ENCODE measurements at places on chromosomes 11 and 22. TPM values are rescaled to one million over a fixed set of nuclear protein-coding genes. Genes with fewer than 3 reads are reported as not detected.

LRRC74B gene
- total RNA-seq = not detected

GRCh38 chr11:71232364-71232763 lies 20.0 kb downstream of the SHANK2 start:
- DNase-seq = no peak

- DNase-seq = peak; percentile 88
Measured at GRCh38 chr22:24091551-24092420, 80.7 kb downstream of the CABIN1 start.

GRCh38 chr11:71971680-71972079 lies 27.0 kb upstream of the IL18BP start:
- no peak for DNase-seq

DNA sequence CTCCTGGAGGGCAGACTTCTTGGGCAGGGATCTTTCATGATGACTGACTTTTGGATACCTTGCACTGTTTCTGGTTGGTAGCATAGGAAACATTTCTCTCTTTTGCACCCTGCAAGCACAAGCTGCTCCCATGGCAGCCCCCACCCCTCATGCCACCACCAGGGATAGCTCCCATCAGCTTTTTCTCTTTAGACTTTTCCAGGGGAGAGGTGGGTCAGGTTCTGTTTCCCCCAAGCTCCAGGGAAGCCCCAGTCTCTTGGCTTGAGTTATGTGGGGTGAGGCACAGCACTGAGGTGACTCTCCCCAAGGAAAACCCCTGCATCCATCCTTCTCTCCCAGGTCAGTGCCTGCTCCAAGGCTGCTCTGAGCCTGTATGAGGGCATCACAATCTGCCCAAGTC lies 22.5 kb downstream of the LRRC32 start:
- DNase-seq = no peak

- DNase-seq = no peak
Measured at GRCh38 chr11:122159861-122160260, 43.8 kb upstream of the BLID start.

LRRC56 gene
- 0.22 TPM for total RNA-seq

GRCh38 chr11:64861227-64861975 lies 16.9 kb upstream of the CDC42BPG start:
- no peak for DNase-seq

FOXRED2 gene
- 13.5 TPM for total RNA-seq

OR51I1 gene
- not detected for total RNA-seq

- no peak for DNase-seq
Measured at GRCh38 chr11:57158599-57158998, 23.2 kb upstream of the LRRC55 start.

DNA sequence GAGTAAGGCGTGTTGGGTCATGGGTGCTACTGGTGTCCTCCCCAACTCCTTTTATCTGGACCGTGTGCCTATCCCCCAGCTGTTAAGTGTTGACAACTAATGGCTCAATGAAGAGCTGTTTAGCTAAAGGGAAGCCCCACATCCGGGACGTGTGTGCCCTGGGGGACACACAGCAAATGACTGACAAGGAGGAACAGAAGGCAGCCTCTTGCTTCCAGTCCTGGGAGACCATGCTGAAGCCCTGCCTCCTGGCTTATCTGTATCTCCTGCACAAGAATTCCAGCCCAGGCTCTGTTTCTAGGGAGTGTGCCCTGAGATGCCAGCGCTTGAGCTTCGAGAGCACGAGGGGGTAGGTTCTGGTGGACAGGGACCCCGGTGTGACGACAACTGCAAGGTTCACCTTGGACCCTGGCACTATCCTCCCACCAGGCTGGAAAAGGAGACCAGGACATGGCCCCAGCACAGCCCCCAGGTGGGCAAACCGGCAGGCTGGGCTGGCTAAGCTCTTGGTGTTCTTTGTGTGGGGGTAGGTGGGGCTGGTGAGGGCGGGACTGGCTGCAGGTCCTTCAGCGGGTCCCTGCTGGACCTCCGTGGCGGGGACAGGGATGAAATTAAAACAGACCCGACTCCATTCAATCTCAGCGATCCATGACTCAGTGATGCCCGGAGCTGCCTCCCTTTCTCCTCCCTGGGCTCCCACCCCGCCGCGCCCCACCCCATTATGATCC lies 21.0 kb downstream of the ASCL2 start:
- no peak for DNase-seq

CSKMT gene
- total RNA-seq = 3.1 TPM

GRCh38 chr22:35452351-35452781 lies 52.4 kb downstream of the MCM5 start:
- DNase-seq = no peak

- no peak for DNase-seq
Measured at GRCh38 chr11:40281052-40281580, 1178.3 kb downstream of the LRRC4C start.

DNA sequence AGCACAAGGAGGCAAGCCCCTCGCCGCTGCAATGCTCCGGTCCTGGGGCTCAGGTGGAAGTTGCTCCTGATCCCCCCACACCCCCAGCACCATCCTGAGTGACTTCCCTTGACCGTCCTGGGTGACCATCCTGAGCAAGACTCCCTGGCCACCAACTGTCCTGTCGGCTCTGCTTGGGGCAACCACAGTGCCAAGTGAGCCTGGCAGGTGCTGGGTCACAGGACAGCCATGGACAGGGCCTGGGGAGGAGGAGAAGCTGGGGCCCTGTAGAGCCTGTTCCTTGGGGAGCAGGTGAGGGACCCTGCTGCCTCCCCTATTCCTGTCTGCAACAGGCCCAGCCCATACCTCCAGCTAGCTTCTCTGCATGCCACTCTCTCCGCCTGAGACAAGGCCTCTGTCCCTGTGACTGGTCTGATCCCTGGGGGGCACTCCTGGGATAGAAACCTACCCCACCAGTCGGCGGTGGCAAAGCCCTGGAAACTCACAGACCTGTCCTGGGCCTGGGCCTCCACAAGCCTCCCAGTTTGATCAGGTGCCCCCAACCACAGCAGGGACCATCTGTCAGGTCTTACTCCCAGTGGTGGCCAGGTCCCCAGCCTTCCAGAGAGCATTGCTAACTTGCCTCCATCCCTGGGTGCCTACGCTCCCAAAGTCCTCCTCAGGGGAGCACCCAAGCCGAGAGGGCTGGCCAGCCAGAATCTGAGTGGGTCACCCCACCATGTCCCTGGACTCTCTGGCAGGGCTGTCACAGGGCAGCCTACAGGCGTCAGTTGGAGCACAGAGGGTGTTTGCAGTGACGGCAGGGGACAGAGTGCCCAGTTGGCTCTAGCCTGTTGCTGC lies 68.7 kb upstream of the WNT7B start:
- peak; percentile 53 for DNase-seq

GRCh38 chr11:80412604-80413003 lies 971.8 kb upstream of the TENM4 start:
- DNase-seq = no peak

GRCh38 chr22:46063846-46064227 lies 86.5 kb upstream of the PPARA start:
- DNase-seq = no peak

PRRG4 gene
- total RNA-seq = 0.62 TPM

- no peak for DNase-seq
Measured at GRCh38 chr22:36470994-36471331, 10.5 kb downstream of the TXN2 start.

- no peak for DNase-seq
Measured at GRCh38 chr11:12693094-12693478, 18.9 kb downstream of the TEAD1 start.

MRGPRE gene
- total RNA-seq = 0.42 TPM

PTPRCAP gene
- total RNA-seq = 2.0 TPM

- peak; percentile 80 for DNase-seq
Measured at GRCh38 chr11:94134651-94135512, 6.2 kb downstream of the PANX1 start.

DNA sequence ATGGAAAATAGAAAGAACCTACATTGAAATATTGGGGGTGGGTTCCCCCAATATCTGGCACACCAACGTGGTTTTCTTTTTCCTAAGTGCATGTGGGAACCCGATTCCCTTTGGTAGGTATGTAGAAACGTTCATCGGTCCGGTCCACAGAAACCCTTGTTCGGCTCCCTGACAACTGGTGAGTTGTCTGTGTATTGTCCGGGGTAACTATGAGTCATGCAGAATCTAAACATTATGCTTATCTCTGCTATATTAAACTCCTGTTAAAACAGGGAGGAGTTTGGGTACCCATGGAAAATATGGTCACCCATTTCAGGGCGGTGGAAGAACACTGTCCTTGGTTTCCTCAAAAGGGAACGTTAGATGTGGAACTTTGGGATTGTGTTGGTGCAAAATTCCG lies 25.1 kb upstream of the ALDH3B2 start:
- no peak for DNase-seq

GRCh38 chr11:15615398-15616096 lies 500.8 kb downstream of the INSC start:
- no peak for DNase-seq

RIMBP3B gene
- 0.05 TPM for total RNA-seq

DNA sequence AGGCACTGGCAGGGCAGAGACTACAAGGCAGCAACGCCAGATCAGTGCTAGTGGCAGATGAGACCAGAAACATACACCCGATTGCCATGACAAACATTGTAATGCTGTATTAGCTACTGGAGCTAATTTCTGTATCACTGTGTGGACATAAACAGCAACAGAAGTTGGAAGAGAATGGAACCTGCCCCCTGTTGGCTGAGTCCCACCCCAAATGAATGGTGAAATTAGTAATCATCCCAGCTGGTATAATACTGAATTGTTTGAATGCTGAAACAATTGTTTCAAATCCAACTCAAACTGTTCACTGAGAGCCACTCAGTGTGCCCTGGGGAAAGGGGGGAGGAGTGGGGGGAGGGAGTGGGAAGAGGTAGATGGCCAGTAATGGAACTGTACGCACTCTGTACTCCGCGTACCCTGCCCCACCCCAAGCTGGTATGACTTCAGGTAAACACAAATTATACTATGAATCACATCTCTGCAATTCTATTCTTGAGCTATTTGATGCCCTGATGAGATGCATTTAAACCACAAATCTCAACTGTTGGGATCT lies 11.2 kb upstream of the BIRC3 start:
- no peak for DNase-seq

DNA sequence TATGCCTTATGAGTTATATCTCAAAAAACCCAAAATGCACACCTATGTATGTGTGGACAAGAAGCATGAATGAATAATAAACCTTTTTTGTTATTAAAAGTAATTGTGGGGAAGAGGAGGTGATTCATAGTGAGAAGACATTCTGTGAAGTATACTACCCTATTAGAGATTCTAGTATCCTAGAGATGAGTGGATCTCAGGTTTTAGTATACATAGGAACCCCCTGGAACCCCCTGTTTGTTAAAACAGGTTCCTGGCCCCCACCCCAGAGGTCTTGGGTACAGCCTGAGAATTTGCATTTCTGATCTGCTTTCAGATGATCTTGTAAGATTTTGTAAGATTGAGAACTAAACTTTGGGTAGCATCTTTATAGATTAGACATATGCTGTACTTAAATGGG lies 17.5 kb downstream of the NUCB2 start:
- no peak for DNase-seq

- DNase-seq = no peak
Measured at GRCh38 chr11:20197881-20198280, 37.6 kb upstream of the DBX1 start.

- no peak for DNase-seq
Measured at GRCh38 chr11:36006556-36006955, 62.7 kb downstream of the LDLRAD3 start.

DNA sequence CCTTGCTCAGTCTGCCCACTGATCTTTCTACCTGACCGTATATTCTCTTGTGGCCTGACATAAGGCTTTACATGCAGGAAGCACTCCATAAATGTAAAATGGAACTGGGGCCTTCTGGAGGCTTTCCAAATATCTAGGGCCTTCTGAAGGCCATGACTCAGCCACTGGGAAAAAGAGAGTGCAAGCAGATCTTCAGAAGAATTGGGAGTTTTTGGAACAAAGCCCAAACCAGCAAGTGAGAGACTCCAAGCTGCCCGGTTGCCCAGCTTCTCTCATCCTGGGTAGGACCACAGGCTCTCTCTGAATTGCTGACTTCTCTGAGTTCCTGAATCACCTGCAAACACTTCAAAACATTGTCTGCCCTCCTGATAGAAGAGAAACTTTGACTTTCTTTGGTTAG lies 107.9 kb upstream of the BMAL1 start:
- no peak for DNase-seq

DNA sequence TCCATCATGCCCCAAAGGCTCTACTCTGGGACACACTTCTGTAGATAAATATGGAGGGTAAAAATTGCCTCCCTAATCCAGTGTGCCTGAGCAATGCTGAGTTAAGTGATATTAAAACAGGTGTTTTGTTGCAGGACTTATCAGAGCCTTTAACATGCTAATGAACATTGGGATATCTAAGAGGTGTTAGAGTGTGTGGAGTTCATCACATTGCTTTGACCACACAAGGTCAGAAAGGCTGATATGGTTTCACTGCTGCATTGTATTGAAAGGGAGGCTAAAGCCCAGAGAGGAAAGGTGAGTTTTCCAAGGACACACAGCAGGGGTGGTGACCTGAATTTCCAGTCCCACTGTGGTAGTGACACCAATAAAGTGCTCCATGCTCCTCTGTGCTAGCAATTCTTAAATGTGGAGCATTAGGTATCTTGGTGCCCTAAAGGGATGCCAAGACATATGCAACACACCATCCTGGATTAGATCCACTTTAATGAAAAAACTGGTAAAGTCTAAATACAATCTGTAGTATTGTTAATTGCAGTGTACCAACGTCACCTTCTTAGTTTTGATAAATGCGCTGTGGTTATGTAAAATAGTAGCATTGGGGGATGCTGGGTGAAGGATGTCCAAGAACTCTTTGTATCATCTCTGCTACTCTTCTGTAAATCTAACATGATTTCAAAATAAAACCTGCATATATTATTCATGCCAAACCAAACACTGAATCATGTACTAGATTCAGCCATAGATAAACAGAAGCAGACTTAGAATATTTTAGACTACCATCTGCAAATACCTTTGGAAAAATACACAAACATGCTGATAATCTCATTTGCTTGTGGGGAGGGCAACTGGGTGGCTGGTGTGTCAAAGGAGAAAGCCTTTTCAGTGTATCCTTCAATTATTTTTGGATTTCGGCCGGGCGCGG lies 45.8 kb downstream of the MIAT start:
- DNase-seq = no peak
